ENCODE measurements at places on chromosomes 11 and 22. TPM values are rescaled to one million over a fixed set of nuclear protein-coding genes. Genes with fewer than 3 reads are reported as not detected.

GRCh38 chr22:47315862-47316419 is 553.5 kb downstream of the TBC1D22A start:
- DNase-seq = no peak

The GAS2L1 gene
- 15.6 TPM for total RNA-seq

The BARX2 gene
- total RNA-seq = 0.55 TPM

GRCh38 chr11:44286268-44286880 is 23.6 kb downstream of the ALX4 start:
- DNase-seq = no peak

GRCh38 chr22:39185601-39186012 is 33.1 kb upstream of the CBX7 start:
- DNase-seq = no peak

DNA sequence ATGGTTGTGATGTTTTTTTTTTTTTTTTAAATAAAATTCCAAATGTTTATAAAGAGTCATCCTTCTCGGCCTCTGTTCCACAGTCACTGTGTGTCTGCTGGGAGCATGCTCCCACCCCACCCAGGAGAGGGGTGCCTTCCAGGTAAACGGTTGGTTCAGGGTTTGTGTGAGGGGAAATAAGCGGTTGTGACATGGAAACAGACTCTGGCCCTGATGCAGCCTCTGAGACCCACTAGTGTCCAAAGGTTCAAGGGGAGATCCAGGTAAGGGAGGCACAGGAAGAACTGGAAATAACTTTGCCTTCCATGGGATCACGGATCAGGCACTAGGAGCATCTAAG is 6.0 kb upstream of the GAS2L1 start:
- DNase-seq = no peak

DNA sequence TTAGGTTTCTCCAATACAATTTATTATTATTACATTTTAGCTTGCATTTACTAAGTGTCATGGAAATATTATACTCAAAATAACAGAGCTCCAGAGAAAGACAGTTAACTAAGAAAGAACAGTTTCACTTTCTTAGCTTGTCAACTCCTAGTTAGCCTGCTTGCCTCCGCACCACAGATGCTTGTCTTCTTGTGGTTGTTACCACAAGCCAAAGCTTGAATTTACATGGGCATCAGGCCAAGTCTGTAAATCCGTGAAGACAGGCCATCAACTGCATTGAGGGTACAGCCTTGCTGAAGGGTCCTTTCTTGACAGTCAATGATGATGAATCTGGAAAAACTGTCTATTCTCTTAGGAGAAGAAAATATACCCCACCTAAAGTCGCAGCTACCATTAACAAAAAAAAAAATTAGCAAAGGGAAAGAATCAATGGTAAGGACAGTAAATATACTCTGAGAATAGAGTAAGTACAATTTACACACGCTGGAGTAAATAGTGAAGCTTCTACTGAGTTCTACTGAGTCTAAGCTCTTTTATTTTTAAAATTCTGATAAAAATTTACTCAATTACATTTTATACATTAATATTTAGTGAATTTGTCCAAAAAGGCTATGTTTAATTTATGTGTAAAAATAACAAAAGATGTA is 15.6 kb upstream of the DENND5A start:
- DNase-seq = no peak

Measured in ureter (tissue), 1 donor.